ENCODE measurements at places on chromosomes 3 and 15. TPM values are rescaled to one million over a fixed set of nuclear protein-coding genes. Genes with fewer than 3 reads are reported as not detected.

Gene CILP
- total RNA-seq: not detected

Gene SOX14
- total RNA-seq: not detected

Gene ITIH1
- total RNA-seq: not detected

GRCh38 chr3:25820366-25820765, 30.5 kb downstream of the OXSM start:
- H3K27ac ChIP-seq: peak overlapping the region; percentile 87
- peaks cover 17% of the 10 kb centered on the region for H3K4me1 ChIP-seq
- DNase-seq: peak; percentile 98
- peak overlapping the region; percentile 24 for H3K4me3 ChIP-seq

DNA sequence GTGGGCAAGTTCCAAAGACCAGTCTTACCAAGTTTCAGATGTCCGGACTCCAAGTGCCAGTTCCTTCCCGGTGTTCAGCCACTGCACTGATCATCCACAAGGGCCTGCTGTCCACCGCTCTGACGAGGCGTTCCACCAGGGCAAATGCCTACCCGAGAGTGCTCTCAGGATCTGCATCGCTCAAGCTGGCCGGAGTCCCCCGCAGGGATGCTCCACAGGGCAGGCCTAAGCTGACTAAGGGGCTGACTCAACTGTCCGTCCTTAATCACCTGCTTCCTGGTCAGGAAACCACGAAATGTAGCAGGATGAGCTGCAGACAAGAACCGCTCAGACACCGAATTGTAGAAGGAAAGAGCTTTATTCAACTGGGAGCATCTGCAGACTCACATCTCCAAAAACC, 341.6 kb downstream of the KCNH8 start:
- no peaks in the 10 kb centered on the region for H3K36me3 ChIP-seq
- no peak overlapping the region for H3K27ac ChIP-seq
- H3K4me1 ChIP-seq: no peaks in the 10 kb centered on the region
- DNase-seq: no peak
- no peaks in the 10 kb centered on the region for H3K27me3 ChIP-seq

DNA sequence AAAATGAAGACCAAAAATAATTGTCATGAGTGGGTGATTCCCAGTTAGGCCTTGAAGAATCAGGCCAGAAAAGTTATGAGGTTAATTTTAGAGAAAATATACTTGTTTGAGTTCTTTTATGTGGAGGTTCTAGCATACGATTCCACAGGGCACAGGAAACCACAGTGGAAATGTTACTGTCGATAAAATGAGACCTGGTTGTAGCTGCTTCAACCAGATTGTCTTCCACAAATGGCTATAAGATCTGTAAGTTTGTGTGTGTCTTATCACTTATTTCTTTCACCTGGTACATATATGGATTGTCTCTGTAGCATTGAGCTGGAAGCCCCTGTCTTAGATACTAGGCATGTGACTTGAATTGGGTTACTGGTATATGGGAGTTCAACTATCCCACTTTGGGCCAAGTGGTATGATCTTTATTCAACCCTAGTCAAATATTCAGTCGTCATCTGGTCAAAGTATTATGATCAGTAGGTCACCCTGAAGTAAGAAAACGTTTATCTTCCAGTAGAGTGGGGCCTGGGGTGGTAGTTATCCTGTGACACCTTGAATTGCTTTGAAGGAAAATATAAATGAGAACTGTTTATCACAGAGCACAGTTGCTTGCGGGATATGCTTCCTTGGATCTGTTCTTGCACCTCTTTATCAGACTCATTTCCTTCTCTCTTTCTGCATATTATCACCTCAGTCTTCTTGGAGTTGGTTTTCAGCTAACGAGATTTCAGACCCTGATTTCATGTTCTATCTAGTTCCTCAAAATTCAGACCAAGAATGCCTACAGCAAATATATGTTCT, 21.5 kb upstream of the ZNF609 start:
- H3K27ac ChIP-seq: no peak overlapping the region
- peaks cover 22% of the 10 kb centered on the region for H3K4me1 ChIP-seq
- DNase-seq: no peak
- H3K27me3 ChIP-seq: no peaks in the 10 kb centered on the region
- peaks cover 7% of the 10 kb centered on the region for H3K36me3 ChIP-seq

- peaks cover 2% of the 10 kb centered on the region for H3K27me3 ChIP-seq
- H3K27ac ChIP-seq: no peak overlapping the region
- no peak for DNase-seq
- no peak overlapping the region for H3K4me3 ChIP-seq
- peaks cover 64% of the 10 kb centered on the region for H3K4me1 ChIP-seq
- peaks cover 4% of the 10 kb centered on the region for H3K36me3 ChIP-seq
Measured at GRCh38 chr15:63187589-63188226, 1.7 kb upstream of the RAB8B start.

DNA sequence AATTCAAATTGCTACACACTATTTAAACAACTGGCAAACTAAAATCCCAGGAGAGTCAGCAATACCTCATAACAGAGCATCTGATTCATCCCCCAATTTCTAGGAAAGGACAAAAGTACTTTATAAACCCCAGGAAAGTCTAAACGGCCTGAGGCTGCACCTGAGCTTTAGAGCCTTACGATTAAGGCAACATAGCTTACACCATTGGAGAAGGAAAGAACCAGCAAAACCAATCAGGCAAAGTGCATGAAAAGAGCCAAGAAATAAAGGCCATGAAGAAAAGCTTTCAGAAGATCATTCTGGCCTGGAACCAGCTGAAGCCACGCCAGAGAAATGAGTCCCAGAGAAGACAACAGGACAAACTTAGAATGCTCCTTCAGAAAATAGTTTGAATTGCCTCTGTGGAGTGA, 48.1 kb downstream of the PTPN9 start:
- peak; percentile 31 for DNase-seq
- peaks cover 43% of the 10 kb centered on the region for H3K4me1 ChIP-seq
- peak overlapping the region; percentile 32 for H3K27ac ChIP-seq
- H3K27me3 ChIP-seq: no peaks in the 10 kb centered on the region
- peak overlapping the region; percentile 2 for H3K4me3 ChIP-seq

GRCh38 chr3:45647148-45647619, 42.0 kb upstream of the SACM1L start:
- H3K27me3 ChIP-seq: no peaks in the 10 kb centered on the region
- DNase-seq: peak; percentile 85
- H3K27ac ChIP-seq: peak overlapping the region; percentile 97
- peak overlapping the region; percentile 66 for H3K4me3 ChIP-seq
- peaks cover 91% of the 10 kb centered on the region for H3K4me1 ChIP-seq
- peaks cover 29% of the 10 kb centered on the region for H3K36me3 ChIP-seq

DNA sequence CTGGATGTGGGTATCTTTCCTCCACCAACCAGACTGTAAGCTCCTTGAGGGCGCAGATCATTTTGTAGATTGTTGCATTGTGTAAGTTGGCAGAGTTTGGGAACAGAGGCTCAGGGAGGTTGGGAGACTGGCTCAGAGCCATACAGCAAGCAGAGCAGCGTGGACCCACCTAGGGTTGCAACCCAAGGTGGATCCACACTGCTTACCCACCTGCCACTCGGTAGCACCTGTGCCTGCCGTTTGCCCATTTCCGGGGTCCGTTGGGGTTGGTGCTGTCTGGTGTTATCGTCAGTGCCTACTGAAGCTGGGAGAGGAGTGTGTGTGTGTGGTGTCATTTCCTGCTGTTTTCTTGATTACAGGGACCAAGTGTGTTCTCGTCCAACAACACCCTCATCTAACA, 19.0 kb downstream of the SMAD6 start:
- H3K4me3 ChIP-seq: no peak overlapping the region
- peak overlapping the region; percentile 88 for H3K27ac ChIP-seq

DNA sequence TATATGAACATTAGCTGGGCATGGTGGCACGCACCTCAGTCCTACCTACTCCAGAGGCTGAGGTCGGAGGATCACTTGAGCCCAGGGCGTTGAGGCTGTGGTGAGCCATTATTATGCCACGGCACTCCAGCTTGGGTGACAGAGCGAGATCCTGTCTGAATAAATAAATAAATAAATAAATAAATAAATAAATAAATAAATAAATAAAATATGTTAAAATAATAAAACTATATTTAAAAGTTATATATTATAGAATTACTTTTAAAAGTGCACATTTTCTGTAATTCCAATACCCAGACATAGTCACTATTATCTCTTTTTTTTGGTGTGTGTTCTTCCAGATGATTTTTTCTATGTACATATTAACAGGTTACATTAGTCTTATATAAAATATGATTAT, 382.0 kb upstream of the ROBO2 start:
- no peaks in the 10 kb centered on the region for H3K4me1 ChIP-seq
- no peak overlapping the region for H3K27ac ChIP-seq
- no peaks in the 10 kb centered on the region for H3K36me3 ChIP-seq
- DNase-seq: no peak
- no peak overlapping the region for H3K4me3 ChIP-seq
- no peaks in the 10 kb centered on the region for H3K27me3 ChIP-seq

DNA sequence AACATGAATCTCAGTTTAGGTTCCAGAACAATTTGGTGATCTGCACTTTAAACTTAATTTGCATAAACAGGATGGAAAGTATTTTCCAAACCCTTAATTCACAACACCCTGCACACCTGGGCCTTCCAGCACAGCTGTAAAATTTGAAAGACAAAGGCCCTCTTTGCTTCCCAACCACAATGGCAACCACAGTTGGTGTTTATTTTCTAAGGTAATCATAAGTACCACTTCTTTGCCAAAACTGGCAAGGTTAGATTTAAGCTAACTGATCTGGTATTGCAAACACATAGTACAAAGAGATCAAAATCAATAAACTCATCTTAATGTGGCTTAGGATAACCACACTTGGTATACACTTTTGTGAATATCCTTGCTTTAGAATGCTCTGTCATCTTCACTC, 4.1 kb downstream of the LRIG1 start:
- H3K4me3 ChIP-seq: no peak overlapping the region
- H3K4me1 ChIP-seq: peaks cover 17% of the 10 kb centered on the region
- no peaks in the 10 kb centered on the region for H3K36me3 ChIP-seq
- no peak overlapping the region for H3K27ac ChIP-seq
- H3K27me3 ChIP-seq: peaks cover 12% of the 10 kb centered on the region

GRCh38 chr15:49438962-49439631, 16.1 kb downstream of the FGF7 start:
- H3K27ac ChIP-seq: peak overlapping the region; percentile 43
- DNase-seq: no peak
- peaks cover 78% of the 10 kb centered on the region for H3K4me1 ChIP-seq
- peaks cover 15% of the 10 kb centered on the region for H3K36me3 ChIP-seq

Data from HFFc6 (cell line).